CD4-positive, alpha-beta T cell treated with Interferon alpha-2 for 1 hour (primary cell): ENCODE measurements at places on chromosomes 4 and X.
A peak's percentile ranks its signal among the peaks of the same experiment; 100 is the strongest.

DNA sequence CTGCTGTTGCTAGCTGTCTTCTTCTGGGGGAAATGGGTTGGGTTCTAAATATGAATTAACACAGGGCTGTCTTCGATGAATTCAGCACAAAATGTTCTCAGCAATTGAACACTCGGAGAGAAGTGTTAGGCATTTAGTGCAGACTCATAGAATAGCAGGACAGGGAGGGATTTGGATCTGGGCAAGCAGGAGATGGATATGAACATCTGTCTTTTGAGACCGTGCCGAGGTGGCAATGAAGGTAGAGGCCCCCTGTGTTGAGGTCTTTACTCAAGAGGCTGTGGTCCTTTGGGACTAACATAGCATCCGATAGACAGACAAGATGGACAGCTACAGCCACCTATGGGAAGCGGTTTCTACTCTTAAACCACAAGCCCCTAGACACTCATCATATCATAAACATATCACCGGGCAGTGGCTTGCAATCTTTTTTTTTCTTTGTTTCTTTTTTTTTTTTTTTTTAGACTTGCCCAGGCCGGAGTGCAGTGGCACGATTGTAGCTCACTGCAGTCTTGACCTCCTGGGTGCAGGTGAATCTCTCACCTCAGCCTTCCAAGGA lies 6.7 kb downstream of the CD99 start:
- DNase-seq = no peak

DNA sequence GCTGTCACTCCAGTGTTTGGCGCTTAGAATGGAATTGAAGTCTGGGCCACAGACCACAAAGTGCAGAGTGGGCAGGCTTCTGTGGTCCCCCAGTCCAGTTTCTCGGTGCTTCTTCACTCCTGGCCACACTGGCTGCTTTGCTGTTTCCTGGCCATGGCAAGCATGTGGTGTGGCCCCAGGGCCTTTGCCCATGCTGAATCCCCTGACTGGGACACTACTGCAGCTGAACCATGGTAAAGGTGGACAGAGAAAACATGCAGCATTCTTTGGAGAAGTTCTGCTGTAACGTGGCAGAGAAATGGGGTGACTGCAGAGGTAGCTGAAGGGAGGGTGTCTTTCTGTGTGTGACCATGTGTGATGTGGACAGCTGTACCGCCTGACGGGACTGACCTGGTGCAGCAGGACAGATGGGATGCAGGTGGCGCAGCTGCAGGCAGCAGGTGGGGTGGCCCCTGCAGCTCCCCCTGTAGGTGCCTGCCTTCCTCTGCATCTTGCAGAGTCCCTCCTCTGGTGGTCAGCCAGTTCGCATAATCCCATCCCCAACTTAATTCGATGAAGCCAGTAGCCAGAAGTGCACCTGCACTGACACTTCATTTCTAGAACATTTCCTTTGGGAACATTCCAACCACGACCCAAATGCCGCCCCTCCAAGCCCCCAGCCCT lies 13.2 kb upstream of the S100P start:
- DNase-seq = no peak

DNA sequence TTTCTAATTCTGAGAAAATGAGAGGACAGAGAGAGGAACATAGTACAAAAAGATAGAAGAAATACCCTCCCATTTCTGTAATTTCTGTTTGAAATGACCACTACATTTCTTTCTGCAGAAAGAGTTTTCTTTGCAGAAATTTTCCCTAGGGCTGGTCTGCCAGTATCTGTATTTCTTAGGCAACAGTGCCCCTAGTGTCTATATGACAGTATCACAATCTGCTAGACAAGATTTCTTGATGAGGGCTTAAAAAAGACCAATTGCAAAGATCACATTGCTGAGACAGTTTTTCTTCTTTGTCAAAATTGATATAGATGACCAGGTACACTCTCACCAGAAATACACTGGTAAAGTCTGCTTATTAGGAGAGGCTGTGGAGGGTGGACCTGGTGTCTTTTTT lies 81.0 kb upstream of the ZDHHC15 start:
- DNase-seq = peak; percentile 28

DNA sequence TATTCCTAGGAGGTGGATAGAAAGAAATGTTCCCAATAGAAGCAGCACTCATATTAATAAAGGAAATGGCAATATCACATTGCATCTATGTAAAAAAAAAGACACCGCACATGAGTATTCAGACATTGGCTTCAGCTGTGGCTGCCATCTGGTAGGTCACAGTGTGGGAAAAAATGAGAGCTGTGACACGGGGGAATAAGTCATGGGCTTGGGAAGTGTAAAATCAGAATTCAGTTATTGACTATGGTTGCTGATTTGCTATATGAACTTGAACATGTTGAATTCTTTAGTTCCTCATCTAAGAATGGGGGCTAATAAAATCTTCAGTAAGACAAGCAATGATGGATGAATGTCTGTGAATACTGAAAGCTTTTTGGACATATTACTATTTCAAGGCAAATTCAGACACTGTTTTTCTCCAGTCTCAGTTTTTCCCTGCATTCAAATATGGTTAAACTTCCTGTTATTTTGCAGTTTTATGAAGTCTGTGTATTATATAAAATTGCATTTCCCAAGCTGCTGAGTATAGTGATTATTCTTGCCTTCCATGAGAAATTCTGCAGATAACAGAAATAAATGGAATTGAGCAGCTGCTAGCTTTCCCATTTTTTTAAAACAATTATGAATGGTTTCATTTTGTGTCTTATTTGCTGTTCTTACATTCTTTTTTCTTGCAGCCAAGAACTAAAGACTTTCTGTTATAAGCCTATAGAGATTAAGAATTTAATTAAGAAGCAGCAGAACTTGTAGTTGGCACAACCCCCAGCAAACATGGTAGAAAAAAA lies 221.0 kb downstream of the ANKRD50 start:
- no peak for DNase-seq

DNA sequence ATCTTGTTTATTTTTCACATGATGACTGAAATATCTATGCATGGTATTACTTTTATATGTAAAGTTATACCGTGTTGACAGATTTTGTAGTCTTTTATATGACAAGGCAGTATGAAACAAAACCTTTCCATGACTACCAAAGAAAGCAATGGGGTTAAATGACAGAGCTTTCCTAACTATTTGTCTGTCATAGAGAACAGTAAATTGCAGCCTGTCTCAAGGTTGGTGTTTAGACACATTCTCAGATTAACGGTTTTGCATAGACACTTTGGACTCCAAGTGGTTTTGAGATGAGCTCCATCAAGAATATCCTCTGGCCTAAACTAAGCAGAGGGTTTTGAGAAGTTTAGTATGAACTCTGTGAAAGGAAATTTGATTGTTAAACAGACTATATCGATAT lies 180.7 kb upstream of the TENM3 start:
- DNase-seq = no peak

- no peak for DNase-seq
Observed at GRCh38 chr4:101357751-101358150, 10.4 kb upstream of the PPP3CA start.

DNA sequence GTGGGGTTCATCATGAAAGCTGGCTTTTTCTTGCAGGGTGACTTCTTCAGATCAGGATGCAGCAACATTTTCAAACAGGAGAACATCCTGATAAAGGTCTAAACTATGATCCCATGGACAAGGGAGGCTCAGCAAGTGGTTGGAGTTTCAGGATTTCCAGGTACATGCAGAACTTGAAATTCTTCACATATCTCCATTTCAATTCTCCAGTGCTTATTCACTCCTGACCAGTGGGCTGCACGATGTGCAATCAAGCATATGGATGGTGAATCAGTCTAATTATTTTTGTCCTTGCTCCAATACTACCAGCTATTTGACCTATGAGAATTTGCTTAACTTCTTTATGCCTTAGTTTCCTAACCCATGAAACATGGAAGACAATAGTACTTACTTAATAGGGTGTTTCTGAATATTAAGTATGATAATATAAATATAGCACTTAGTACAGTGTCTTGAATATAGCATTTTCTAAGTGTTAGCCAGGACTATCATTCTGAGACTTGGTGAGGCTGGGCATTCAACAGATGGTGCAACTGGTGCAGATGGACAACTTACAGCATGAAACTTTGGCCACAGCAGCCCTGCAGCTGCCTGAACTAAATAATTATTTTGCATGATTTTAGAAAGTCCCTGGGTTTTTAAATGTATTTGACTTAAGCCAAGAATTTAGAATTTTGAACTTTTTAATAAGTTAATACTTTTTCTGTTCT lies 92.4 kb downstream of the HPGD start:
- no peak for DNase-seq

- DNase-seq = no peak
Observed at GRCh38 chr4:119517361-119518229, 111.0 kb downstream of the PDE5A start.

DNA sequence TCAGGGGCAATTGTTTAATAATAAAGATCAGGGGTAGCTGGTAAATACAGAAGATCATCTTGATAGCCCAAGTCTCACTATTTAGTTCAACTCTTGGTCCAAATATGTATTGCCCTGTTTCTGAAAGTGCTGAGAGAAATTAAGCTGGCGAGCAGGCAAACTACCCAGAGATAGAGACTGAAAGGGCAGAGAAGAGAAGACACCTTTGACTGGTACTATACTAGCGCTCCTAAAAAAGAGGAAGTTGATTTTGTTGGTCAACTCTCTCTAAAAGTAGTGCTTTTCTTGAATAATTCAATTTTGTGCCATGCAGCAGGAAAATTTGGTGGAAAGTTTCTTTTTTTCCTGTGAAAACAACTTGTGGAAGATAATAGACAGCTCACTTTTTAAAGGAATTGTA lies 64.0 kb downstream of the IGSF1 start:
- no peak for DNase-seq

- DNase-seq = no peak
Observed at GRCh38 chr4:88960576-88960975, 96.4 kb downstream of the FAM13A start.

GRCh38 chr4:158966091-158966490 lies 136.8 kb upstream of the RAPGEF2 start:
- DNase-seq = no peak

DNA sequence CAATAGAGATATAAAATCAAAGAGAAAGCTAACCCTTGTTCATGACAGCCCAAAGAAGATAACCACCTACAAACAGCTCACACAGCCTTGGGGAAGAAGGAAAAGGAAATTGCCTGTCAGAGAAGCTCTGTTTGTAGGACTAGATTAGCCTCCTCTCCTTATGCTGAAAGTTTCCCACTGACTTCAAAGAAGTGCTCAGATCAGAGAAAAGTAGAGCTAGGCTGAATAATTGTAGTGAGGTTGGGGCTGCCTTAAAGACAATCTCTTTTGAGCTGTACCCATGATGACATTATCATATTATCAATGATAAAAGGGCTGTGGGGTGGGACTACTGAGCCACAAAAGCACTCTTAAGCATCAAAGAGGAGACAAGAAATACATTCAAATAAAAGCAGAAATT lies 223.0 kb upstream of the GALNT7 start:
- DNase-seq = no peak

DNA sequence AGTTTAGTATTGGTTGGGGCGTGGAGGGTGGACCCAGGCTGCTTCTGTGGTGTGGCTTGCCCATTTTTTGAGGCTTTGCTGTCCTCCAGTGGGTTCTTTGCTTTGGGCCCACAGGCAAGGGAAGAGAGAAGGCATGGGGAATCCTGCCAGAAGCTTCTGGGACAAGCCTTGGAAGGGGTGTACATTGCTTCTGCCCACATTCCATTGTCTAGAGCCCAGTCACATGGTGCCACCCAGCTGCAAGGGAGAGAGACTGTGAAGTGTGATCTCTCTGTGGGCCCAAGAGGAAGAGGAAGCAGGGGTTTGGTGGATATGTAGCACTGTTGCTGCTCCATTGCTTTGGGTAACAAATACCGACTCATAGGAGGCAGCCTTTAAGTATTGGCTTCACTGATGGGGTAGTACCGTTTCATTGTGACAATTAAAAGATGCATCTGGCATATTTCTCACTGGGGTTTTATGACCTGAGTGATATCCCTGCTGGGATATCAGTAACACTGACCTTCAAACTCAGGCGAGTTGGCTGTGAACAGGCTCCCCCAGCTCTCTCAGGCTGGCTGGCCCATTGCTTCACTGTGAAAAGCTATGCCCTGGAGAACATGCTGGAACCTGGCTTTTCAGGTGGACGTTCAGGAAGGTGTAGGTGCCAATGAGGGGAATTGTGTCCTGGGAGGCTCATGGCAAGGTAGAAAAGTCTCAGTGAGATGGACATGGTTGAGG lies 85.9 kb downstream of the CLDN34 start:
- no peak for DNase-seq

GRCh38 chr4:139903845-139904244 lies 238.2 kb downstream of the MGST2 start:
- no peak for DNase-seq

GRCh38 chrX:136259543-136259942 lies 8.3 kb upstream of the MAP7D3 start:
- no peak for DNase-seq

DNA sequence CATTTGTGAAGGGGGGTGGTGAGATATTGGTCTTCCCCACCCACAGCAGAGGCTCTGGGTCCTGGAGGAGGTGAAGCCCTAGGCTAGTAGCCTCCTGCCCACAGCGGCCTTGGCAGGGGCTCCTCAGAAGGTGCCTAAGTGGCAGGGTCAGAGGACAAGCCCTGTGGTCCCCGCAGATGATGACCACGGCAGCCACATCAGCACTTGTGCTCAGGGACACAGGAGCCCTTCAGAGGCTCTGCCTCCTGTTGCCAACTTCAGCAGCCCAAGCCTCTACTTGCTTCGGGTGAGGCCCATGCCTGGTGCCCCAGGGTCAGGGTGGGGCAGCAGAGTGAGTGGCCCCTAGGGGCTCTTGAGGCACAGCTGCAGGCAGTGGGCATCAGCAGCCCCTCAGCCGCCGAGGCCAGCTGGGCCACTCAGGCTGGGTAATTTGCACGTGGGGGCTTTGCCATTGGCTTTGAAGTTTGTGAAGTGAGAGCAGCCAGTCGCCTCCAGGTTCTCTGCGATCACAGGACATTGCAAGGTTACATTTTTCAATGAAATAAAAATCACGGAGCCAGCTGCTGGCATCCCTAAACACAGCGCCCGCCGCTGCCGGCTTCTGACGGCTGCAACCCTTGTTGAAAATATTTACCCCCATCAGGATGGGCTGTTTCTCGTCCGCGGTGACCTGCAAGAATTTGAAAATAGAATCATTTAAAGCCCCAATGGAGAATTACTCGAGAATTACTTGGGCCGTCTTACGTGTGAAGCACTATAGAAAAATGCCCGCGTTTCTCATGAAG lies 108.5 kb downstream of the HMX1 start:
- no peak for DNase-seq

- DNase-seq = no peak
Observed at GRCh38 chr4:86242677-86243076, 117.2 kb downstream of the MAPK10 start.

DNA sequence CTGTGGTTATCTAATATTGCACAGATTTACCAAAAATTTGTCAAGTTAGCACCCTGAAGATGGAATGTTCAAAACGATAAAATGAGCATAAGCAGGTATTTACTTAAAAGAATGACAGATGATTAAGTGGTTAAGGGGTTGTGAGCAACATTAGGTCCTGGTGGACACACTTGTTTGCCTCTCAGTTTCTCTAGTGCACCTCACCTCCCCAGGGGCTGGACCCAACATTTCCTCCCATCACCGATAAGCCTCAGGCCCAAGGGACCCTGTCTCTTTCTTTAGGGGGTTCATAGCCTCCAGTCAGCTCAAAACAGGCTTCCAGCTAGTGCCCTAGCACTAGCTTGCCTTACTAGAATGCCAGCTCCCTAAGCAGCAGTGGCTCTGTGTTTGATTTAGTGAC lies 88.0 kb downstream of the ATP11C start:
- no peak for DNase-seq
